Myometrial cell (primary cell): ENCODE measurements at places on chromosomes 5 and 9. TPM values are rescaled to one million over a fixed set of nuclear protein-coding genes. Genes with fewer than 3 reads are reported as not detected.

The ARHGEF37 gene
- 0.89 and 2.9 TPM in 2 replicates for total RNA-seq

The LRRC19 gene
- total RNA-seq = not detected in 2 replicates

The SPINK13 gene
- total RNA-seq = not detected in 2 replicates

The LHX2 gene
- not detected in 2 replicates for total RNA-seq

The CRHBP gene
- not detected in 2 replicates for total RNA-seq

The PPP3R2 gene
- not detected in 2 replicates for total RNA-seq

The MARVELD2 gene
- total RNA-seq = 0.58 and 0.71 TPM in 2 replicates

The CDH18 gene
- total RNA-seq = not detected in 2 replicates

The PCDHGA8 gene
- total RNA-seq = 0.71 and 0.86 TPM in 2 replicates

The SV2C gene
- total RNA-seq = not detected in 2 replicates

The FOXI1 gene
- total RNA-seq = not detected in 2 replicates

The GCNT4 gene
- 0.35 and 0.58 TPM in 2 replicates for total RNA-seq

The OR13D1 gene
- not detected in 2 replicates for total RNA-seq

The MSMP gene
- total RNA-seq = not detected in 2 replicates
